ENCODE measurements at places on chromosomes 16 and 17.

- DNase-seq, result no peak
These were observed 12.5 kb downstream of the SLC16A3 start for GRCh38 chr17:82241183-82241925.

DNA sequence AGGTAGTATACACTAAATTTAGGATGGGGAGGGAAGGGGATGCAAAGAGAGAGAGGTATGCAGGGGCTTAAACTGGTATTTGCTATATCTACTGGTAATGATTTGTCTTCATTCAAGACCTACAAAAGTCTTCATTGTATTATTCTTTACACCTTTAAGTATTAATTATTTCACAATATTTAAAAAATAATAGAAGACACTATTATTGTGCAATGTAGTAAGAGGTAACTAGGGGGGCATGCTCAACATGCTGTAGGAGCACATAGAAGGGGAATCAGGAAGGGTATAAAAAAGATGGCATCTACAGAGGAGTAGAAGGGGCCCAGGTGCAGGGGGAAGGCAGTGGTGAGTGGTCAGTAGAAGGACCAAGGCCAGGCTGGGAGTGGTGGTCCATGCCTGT lies 14.9 kb upstream of the CCR7 start:
- DNase-seq, result no peak

- DNase-seq, result no peak
These were observed 198.6 kb downstream of the AATF start for GRCh38 chr17:37147301-37147812.

DNA sequence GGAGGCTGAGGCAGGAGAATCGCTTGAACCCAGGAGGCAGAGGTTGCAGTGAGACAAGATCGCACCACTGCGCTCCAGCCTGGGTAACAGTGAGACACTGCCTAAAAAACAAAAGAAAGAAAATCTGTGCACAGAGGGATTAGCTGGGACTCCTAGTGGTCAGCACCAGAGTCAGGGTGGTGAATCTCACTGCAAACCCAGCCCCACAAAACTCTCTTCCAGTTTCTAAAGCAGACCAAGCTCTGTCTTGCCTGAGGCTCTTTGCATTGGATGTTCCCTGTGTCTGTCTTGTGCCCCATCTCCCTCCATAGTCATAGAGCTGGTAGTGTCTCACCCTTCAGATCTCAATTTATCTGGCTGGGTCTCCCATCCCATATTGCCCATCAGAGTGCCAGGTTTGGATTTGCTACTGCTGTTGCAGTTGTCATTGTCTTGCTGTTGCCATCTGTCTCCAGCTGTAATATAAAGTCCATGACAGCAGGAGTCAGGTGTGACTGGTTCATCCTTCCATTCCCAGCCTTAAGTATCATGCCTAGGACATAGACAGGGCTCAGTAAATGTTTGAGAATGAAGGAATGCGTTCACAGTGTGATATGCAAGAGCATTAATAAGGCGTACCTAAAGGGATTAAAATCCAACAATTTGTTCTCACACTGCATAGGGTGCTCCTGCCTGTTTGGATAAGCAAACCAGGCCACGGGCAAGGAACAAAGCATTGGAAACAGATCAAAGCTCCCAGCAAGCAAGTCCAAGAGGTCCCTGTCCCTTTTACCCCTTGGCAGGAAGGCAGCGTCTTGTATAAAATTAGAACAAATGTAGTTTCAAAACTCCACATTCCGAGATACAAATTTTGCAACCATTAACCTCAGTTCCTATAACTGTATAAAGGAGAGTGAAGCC lies 614.6 kb upstream of the CDH5 start:
- no peak for DNase-seq

DNA sequence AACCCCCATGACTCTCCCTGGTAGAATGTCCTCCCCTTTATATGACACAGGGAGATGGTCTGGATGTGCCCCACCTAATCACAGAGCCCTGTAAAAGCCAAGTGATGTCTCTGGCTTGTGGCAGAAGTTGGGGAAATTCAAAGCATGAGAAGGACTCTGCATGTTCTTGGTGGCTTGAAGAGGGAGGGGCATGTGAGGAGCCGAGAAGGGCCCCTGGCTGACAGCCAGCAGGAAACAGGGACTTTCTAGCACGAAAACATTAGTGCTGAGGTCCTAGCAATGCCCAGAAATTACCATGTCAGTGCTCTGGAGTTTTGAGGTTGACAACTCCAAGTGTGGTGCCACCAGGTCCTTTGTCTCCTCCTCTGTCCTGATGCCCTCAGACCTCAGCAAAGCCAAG lies 75.9 kb downstream of the USP22 start:
- no peak for DNase-seq

GRCh38 chr16:546909-547770 lies 13.1 kb upstream of the PRR35 start:
- DNase-seq, result peak; percentile 60

DNA sequence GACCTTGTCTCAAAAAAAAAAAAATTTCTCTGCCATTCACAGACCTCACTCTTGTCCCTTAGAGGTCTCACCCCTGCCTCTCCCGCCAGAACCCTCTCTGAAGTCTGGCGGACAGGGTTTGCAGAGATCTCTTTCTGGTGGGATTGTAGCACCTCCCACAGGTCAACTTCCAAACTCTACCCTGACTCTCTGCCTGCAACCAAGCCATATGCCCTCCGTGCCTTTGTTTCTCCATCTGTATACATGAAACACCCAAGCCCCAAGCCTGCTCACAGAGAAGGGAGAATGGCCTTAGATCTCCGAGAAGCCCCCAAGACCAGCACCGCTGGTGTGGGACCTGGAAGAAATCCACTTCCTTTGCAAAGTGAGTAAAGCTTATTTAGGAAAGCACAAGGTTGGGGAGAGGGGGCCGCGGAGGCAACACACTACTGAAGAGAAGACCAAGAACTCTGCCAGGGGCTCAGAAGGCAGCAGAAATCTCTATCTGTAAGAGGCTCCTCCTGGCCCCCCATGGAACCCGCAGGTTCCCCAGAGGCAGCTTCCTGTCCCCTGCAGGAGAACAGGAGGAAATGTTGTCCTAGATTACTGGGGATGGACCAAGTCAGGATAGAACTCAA lies 219.9 kb downstream of the C16orf78 start:
- no peak for DNase-seq

DNA sequence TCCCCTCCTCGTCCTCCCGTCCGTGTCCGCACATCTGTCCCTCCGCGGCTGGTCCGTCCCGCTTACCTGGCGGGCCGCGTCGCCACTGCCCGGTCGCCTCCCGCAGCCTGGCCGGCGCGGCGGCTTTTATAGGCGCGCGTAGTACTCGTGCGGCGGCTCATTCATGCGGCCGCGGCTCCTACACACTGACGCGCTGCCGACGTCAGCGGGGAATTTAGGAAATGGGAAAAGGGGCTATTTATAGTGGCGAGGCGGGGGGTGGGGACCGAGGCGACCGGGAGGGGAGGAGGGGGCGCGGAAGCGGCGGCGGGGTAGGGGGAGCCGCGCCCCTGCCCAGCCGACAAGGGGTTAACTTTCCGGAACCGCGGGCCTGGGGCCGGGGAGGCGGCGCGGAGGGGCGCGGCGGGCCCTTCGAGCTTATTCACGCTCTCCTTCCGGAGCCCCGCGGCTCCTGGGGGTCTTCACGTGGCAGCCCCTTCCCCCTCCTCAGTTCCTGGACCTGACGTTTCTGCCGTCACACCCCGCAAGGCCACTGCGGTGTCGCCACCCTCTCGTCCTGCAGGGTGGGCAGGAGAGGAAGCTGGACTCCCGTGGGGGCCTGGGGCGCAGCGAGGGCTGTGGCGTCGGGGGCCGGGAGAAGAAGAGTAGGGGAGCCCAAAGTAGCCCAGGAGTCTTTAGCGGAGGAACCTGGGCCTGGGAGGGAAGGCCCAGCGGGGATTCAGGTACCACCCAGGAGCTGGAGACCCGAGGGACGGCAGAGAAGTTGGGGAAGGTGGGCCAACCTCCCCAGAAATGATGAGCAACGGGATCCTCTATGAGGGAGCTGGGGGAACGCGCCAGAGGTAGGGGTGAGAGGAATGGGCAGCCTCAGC lies 3.6 kb upstream of the HIC1 start:
- no peak for DNase-seq

DNA sequence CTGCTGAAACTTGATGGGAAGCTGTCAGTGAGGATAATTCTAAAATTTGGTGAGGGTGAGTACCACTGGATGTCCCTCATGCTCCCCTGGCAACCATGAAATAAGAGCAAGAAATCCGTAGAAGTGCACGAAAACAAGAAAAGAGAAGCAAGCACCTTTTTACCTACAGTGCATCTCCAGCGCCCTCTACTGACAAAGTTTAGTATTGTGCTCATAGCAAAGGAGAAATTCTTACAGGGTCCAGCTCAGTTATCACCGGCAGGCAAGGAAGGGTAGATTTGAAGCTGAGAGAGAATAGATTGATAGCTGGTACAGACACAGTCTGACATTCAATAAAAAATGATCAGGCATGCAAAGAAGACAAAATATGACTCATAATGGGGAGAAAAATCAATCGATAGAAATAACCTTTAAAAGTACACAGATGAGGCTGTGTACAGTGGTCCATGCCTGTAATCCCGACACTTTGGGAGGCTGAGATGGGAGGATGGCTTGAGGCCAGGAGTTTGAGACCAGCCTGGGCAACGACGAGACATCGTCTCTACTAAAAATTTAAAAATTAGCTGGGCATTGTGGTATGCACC lies 28.3 kb upstream of the TEX2 start:
- DNase-seq, result no peak

- no peak for DNase-seq
These were observed 78.4 kb upstream of the GNG13 start for GRCh38 chr16:878886-879285.

DNA sequence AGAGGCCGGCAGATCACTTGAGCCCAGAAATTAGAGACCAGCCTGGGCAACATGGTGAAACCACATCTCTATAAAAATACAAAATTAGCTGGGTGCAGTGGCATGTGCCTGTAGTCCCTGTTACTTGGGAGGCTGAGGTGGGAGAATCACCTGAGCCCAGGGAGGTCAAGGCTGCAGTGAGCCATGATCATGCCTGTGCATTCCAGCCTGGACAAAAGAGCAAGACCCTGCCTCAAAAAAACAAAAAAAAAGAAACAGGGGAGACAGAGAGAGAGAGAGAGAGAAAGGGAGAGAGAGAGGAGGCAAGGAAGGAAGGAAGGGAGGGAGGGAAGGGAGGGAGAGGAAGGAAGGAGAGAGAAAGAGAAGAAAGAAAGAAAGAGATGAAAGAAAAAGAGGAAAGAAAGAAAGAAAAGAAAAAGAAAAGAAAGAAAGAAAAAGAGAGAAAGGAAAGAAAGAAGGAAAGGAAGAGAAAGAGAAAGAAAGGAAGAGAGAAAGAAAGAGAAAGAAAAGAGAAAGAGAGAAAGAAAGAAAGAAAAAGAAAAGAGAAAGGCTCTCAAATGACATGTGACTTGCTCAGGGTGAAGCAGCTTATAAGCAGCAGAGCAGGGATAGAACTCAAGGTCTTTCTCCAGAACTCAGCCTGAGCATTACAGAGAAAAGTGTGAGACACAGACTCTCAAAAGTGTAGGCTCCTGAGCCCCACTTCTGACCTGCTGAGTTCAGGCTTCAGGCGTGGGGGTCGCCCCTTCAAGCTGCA lies 15.5 kb downstream of the CX3CL1 start:
- no peak for DNase-seq

GRCh38 chr17:59027750-59028149 lies 78.9 kb downstream of the TRIM37 start:
- DNase-seq, result no peak

GRCh38 chr17:36506249-36506826 lies 19.9 kb downstream of the ZNHIT3 start:
- DNase-seq, result no peak

DNA sequence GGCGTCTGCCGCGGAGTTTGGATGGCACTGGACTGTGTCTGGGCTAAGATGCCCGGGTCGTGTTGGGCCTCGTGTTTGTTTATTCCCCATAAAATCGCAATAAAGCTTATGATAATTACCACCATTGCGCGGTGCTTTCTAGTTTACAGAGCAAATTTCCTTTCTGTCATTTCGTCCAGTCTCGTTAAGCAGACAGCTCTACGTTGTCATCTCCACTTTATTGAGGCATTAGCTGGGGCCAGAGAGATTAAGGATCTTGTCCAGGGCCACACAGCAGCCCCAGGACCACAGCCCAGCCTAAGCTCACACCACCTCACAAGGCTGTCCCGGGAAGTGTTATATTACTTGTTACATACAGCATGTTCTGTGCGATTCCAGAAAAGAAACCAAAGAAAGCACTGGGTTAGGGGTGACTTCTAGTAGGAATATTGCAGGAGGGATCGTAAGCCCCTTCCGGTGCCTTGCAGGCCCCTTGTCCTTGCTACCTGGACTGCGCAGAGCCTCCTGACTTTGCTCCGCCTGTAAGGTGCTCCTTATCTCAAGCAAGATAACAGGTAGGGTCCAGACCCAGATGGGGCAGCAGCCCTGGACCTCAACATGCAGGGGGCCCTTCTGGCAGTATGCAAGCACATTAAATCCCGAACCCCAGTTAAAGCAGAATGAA lies 6.3 kb downstream of the NOS2 start:
- no peak for DNase-seq

DNA sequence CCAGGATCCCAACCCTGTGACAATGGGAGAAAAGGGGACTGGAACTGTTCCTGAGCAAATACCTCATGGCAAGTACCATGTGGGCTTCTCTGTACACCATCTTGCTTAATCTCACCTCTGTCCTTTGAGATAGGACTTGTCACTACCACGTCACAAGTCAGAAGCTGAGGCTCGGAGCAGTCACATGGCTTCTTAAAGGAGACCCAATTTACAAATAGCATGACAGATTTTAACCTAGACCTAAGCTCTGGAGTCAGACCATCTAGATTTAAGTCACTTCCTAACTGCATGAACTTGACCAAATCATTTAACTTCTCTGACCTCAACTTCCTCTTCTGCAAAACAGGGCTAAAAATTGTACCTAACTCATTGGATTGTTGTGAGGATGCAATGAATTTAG lies 36.0 kb upstream of the CCL1 start:
- DNase-seq, result no peak

DNA sequence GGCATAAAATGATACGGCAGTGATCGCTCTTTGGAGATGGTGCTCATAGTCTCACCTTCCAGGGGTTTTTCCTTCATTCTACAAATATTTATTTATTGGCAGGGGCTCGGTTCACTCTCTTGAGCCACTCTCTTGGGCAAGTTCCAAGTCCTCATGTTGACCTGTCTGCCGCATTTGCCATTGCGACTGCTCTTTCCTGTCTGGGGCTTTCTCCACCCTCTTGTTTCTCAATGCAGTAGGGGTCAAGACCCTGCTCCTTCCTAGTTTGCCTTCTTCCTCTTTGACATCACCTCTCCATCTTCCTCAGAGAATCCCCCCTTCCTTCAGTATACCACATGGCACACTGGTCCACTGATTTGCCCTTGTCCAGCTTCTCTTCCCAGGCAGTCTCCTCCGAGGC lies 21.9 kb upstream of the LRRC75A start:
- DNase-seq, result no peak

- DNase-seq, result no peak
These were observed 10.9 kb upstream of the RAB11FIP3 start for GRCh38 chr16:414395-415169.

Measured in activated CD8-positive, alpha-beta memory T cell treated with anti-CD3 and anti-CD28 coated beads, Interleukin-2, amount 50 U/mL, for 4 hours (primary cell).